ENCODE measurements at places on chromosomes 1 and 21.

- DNase-seq, result no peak
Measured at GRCh38 chr1:212565079-212565478, 43.5 kb upstream of the ATF3 start.

- DNase-seq, result no peak
Measured at GRCh38 chr21:29025328-29025713, 853 bp downstream of the USP16 start.

GRCh38 chr1:200510228-200510623 lies 100.4 kb upstream of the ZNF281 start:
- peak; percentile 36 for DNase-seq

GRCh38 chr1:40704817-40705733 lies 13.6 kb downstream of the NFYC start:
- no peak for DNase-seq

DNA sequence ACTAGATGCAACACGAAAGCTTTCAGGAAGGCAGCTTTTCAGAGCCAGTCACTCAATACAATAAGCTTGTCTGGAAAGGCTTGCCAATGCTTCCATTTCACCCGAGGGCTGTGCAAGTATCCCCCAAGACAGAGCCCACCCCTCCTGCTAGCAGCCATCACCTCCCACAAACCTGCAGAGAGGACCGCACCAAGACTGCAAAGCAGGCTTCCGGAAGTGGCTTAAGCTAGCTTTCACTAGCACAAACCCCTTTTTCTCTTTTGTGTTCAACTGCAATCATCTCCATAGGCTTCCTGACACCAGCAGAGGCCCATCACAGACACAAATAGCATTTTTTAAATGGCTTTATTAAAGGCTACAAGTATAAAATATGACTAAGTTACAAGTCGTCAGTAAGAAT lies 31.5 kb downstream of the C1orf198 start:
- no peak for DNase-seq

DNA sequence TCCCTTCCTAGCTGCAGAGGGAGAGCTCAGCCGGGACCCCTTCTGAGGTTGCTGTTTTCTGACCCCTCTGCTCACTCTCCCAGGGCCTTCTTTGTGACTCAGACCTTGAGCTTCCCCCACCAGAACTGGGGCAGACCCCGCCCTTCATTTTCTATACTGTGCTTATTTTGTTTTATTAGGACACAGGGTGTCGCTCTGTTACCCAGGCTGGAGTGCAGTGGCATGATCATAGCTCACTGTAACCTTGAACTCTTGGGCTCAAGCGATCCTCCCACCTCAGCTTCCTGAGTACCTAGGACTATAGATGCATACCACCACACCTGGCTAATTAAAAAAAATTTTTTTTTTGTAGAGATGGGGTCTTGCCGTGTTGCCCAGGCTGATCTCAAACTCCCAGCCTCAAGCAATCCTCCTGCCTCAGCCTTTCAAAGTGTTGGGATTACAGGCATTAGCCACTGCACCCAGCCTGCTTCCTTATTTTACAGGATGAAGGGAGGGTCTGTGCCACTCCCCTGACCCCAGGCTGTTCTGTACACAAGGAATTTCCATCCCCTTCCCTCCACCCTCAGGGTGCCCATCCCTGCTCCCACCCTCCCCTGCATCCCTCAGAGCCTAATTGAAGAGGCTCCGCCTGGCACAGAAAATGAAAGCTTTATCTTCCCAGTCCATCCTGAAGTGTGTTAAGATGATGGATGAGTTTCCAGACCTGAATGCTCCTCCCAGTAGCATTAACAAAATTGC lies 195.2 kb upstream of the POU3F1 start:
- DNase-seq, result no peak

- no peak for DNase-seq
Measured at GRCh38 chr1:22239378-22239777, 96.5 kb upstream of the WNT4 start.

GRCh38 chr1:55143684-55144083 lies 71.5 kb downstream of the USP24 start:
- DNase-seq, result no peak

- no peak for DNase-seq
Measured at GRCh38 chr1:80163686-80164085, 1157.2 kb upstream of the ADGRL4 start.

GRCh38 chr1:204265665-204266064 lies 51.9 kb upstream of the GOLT1A start:
- no peak for DNase-seq

- DNase-seq, result no peak
Measured at GRCh38 chr21:41280115-41280919, 36.3 kb upstream of the FAM3B start.

DNA sequence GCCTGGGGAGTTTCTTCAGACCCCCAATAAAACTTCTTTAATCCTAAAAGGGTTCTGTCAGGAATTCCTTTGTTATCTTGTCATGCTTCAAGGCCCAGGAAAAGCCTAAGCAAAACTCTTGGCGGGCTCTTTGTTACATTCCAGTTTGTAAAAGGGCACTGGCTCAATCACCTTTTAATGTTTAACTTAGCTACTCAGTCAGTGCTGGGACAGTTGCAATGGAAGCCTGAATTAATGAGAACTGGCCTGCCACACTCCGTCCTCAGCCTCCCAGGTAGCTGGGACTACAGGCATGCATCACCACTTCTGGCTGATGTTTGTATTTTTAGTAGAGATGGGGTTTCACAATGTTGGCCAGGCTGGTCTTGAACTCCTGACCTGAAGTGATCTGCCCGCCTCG lies 21.3 kb upstream of the ASB17 start:
- DNase-seq, result no peak

DNA sequence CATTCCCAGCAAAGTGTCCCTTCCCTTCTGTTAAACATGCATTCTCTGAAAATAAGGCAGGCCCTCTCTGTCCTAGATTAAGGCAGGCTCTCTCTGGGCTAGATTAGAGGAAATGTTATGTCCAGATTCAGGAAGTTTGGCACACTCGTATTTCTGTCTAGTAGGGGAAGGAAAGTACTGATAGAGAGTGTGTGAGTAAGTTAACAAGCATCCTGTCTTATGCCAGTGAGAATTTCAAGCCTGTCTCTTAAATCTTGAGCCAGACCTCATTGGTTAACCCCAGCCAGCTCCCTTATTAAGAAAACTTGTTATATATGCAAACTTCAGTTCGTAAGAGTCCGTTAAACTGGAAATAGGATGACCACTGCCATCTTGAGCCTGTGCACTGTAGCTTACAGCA lies 31.6 kb downstream of the IGSF5 start:
- no peak for DNase-seq

GRCh38 chr1:109759513-109760334 lies 4.0 kb downstream of the EPS8L3 start:
- no peak for DNase-seq

- DNase-seq, result no peak
Measured at GRCh38 chr1:180194546-180195207, 35.4 kb upstream of the LHX4 start.

- no peak for DNase-seq
Measured at GRCh38 chr1:221032637-221033280, 153.5 kb downstream of the HLX start.

GRCh38 chr1:30064547-30064946 lies 658.8 kb downstream of the MATN1 start:
- DNase-seq, result no peak

DNA sequence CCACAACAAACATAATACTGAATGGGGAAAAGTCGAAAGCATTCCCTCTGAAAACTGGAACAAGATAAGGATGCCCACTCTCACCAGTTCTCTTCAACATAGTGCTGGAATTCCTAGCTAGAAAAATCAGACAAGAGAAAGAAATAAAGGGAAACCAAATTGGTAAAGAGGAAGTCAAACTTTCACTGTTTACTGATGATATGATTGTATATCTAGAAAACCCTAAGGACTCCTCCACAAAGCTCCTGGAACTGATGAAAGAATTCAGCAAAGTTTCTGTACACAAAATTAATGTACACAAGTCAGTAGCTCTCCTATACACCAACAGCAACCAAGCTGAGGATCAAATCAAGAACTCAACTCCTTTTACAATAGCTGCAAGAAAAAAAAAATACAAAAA lies 6.9 kb upstream of the F13B start:
- no peak for DNase-seq

- DNase-seq, result no peak
Measured at GRCh38 chr1:70887936-70888335, 159.7 kb downstream of the PTGER3 start.

DNA sequence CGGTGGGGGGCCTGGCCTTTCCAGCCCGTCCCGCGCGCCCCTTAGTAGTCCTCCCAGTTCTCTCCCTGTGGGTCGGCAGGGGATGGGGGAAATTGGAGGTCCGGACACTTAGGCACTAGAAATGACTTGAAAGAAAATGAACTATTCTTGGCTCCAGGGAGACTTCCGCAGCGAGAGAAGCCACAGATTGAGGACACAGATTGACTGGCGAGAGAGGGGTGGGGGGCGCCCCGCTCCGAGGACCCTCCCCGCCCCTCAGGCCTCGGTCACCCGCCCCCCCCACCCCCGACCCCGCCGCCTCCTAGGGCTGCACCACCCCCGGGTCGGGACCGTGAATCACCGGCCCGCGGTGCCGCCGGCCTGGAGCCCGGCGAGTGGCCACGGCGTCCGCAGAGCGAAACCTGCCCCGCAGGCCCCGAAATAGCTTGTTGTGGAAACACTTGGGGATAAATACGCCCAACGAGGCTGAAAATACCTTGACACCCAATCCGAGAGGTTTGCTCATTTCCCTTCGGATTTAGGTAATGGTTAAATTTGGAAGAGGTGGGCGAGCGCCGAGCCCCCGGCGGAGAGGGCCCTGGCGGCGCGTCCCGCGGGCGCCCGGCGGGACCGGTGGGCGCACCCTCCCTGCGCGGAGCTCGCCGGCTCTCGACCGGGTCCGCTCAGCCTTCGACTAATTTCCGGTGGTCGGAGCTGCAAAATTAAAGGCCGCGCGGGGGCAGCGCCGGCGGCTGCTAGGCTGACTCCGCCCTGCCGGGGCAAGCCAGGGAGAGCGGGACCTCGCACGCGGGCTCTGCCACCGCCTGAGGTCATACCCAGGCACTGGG lies at the start of gene GFI1:
Gene GFI1 (minus strand): TSS at position 675 of the 827 bp plus-strand sequence. CDS start 3,438 bp downstream, outside the sequence.
- no peak for DNase-seq

GRCh38 chr1:203268901-203269653 lies 36.2 kb upstream of the BTG2 start:
- DNase-seq, result no peak

DNA sequence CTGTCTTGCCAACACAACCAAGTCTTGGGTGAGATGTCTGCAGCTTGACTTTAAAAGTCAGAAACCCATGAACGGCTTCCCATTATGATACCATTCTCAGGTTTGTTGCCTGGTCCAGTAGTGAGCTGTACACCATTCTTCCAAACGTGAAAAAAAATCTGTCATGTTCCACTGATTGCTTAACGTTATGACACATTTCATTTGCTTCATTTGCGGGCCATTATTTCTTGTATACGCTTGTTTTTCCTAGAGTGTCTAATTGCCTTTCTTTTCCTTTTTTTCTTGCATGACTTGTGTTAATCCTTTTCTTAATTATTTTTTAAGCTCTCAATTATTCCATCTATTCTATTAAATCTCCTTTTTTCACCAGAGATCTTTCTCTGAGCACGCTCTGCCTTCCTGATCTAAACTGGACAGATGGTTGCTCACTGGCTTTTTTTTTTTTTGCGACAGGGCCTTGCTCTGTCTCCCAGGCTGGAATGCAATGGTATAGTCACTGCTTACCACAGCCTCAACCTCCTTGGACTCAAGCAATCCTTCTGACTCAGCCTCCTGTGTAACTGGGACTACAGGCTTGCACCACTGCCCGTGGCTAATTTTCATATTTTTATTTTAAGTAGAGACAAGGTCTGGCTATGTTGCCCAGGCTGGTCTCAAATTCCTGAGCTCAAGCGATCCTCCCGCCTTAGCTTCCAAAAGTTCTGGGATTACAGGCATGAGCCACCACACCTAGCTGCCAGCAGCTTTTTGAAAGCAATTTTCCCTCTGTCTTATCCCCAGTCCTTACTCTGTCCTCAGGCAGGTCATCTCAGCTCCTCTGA lies 31.7 kb upstream of the CAMTA1 start:
- DNase-seq, result no peak

GRCh38 chr1:51316113-51316845 lies 14.1 kb downstream of the TTC39A start:
- no peak for DNase-seq

- no peak for DNase-seq
Measured at GRCh38 chr1:85085417-85085816, 37.1 kb upstream of the MCOLN3 start.

GRCh38 chr1:92901699-92902405 lies 59.4 kb downstream of the DIPK1A start:
- no peak for DNase-seq

DNA sequence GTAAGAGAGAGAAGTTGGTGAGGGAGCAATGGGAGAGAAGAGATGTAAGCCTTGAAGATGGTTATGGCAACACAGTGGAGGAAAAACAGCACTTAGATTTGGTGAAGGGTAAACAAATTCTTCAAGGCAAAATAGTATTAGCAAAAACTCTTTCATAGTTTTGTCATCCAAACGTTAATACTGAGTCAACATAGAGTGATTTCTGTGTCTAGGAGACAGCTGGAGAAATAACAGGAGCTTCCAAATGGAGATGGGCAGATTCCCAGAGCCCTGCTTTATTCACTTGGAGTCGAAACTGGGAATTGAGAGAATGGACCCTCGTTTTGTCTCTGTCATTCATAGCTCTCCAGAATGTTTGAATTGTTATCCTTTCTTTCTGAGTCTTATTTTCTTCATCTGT lies 68.3 kb downstream of the PLA2G4A start:
- DNase-seq, result no peak

DNA sequence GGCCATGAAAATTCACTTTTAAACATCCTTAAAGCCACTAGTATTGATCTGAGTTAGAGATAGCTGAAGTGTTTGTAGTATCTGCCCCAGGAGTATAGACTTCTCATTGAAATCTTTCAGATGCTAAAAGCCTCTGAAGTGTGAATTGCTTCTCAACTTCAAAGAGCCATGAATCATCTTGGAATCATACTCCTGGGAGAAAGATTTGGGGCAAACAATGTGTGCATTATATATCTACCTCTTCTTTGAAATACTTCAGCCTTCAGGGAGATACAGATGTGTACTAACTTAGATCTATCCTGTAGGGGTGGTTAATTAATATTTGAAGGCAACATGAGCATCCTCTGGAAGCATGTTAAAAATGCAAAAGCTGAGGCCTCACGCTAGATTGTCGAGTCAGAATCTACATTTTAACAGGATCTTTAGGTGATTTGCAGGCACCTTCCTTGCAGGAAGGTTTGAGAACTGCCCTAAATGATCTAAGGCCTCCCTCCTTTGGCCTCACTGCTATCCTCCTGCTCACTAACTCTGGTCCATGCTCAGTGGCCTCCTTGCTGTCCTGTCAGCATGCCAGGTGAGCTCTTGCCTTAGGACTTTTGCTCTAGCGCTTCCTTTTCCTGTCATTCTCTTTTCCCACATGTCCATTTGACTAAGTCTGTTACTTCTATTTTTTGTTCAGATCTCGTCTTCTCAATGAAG lies 6.0 kb upstream of the SCYL3 start:
- DNase-seq, result no peak

DNA sequence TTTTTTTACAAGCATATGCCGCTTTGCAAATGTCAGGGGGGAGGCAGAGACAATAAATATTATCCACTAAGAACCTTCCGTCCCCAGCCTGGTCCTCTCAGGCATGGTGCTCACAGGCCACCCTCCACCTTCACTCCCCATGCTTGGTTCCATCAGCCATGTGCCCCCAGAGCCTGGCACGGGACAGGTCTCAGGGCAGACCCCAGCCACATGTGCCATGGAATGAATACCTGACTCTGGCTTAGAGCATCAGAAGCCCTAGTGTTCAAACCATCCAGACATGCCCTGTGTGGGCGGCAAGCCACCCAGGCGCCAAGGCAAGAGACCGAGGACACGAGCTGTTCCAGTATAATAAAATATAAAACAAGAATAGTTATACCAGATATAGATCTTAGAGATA lies 5.4 kb downstream of the LSS start:
- DNase-seq, result no peak
